ENCODE measurements at places on chromosomes 5 and 9.
A peak's percentile ranks its signal among the peaks of the same experiment; 100 is the strongest.

GRCh38 chr9:101014566-101014965, 14.0 kb upstream of the PLPPR1 start:
- no peak for DNase-seq

DNA sequence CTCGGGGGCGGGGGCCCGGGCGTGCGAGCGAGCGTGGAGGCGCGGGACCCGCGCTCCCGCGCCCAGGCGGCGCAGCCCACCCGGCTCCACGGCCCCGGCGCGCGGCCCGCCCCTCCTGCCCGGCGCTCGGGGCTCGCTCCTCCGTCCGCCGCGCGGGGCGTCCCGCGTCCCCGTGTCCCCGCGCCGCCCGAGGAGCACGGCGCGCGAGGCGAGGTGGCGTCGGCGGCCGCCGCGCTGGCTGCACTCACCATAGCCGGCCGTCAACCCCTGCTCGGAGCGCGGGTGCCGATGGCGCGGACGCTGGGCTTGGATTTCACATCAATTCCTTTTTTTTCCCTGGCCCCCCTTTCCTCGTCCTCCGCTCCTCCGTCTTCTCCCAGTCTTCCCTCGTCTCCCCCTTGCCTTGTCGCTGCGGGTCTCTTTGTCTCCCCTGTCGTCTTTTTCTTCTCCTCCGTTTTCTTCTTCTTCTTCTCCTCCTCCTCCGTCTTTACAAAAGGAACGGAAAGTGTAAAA, 494 bp downstream of the PTCH1 start:
- peak; percentile 25 for DNase-seq

DNA sequence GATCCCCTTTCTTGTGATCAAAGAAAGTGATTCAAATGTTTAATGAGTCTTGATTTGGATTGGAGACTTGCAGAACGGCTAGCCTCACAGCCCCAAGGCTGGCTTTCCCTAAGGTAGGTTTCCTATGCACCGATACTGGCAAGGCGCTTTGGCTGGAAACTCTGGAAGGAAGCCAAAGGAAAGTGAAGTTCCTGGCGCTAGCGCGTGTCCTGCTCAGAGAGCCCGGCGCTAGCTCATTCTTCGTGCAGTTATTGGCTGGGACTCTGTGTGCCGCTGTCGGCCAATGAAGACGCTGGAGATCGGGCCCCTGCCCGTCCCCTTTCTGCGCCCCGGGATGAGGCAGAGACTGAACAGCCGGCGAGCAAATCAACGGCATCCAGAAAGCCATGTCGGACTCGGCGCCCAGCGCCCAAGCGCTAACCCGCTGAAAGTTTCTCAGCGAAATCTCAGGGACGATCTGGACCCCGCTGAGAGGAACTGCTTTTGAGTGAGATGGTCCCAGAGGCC, at the start of gene PCDHGC3:
PCDHGC3 (plus strand) TSS at position 342 of the 507 bp plus-strand sequence; CDS start at position 493, 151 bp downstream.
- DNase-seq: peak; percentile 78

DNA sequence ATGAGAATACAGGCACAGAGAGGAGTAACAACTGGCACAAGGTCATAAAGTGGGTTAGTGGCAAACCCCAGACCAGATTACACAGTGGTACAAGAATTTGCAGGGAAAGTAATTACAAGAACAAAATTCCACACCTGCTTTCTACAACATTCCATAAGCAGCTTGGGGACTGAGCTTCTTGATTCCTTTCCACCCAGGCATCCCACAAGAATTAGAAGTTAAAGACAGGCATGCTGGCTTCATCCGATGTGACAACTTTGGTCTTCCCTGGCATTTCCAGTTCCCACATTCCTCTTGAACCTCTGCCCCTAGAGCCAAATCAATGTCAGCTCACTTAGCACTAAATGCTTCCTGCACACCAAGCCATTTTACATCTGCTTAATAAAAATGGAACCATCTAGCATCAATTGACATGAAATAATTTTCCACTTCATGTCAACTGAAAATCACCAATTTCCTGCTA, 435.8 kb upstream of the PAPPA start:
- DNase-seq: no peak

DNA sequence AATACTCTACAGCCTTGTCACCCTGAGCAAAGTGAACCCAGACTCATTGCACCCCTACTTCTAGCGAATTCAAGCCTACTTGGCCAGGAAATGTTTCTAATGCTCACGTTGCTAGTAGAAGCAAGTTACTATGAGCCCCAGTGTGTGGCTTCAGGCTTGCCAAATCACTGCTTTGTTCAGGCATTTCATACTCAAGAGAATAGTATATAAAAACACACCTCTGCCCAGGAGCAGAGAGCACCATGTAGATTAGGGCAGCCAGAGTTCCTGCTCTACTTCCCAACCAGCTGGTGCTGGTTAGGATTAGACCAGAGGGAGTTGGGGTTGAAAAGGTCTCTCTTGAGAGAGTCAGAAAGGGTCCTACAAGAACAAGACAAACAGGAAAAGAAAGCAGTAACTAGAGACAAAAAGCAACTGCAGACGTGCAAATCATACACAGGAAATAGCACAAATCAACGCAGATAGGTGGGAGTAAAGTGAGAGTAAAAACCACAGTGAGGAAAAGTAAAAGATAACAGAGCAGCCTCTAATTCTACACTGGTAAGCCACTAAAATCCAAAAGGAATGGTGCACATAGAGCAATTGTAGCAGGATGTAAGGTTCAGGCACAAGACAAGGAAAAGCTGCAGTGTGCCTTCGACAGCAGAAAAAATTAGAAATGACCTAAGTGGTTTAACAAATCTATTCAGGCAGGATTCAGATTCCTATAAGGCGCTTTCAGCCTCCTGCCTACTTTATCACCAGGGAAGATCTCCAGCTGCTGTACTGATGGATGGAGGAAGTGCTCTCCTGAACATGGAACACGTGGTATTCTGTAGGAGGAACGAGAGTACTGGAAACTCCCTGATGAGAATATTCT, 49.6 kb upstream of the KIF2A start:
- DNase-seq: no peak

GRCh38 chr5:72134226-72134899, 27.1 kb downstream of the MAP1B start:
- no peak for DNase-seq

DNA sequence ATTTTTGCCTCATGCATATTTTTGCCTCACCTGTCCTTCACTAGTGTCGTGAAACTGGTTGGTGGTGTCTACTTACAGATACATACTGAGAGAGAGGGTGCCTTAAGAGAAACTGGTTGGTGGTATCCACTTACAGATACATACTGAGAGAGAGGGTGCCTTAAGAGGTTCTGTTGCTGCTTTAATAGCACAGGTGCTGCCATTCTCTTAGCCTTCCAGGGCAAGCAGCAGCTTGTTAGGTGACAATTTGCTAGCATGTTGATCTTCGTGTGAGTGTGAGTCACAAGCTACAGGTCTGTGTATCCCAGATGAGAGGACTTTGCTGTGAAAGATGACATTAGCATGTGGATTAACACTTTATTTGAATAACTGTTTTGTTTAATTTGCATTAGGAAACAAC, 1.4 kb downstream of the PTTG1 start:
- no peak for DNase-seq

GRCh38 chr9:2726650-2727340, 9.5 kb downstream of the KCNV2 start:
- no peak for DNase-seq

DNA sequence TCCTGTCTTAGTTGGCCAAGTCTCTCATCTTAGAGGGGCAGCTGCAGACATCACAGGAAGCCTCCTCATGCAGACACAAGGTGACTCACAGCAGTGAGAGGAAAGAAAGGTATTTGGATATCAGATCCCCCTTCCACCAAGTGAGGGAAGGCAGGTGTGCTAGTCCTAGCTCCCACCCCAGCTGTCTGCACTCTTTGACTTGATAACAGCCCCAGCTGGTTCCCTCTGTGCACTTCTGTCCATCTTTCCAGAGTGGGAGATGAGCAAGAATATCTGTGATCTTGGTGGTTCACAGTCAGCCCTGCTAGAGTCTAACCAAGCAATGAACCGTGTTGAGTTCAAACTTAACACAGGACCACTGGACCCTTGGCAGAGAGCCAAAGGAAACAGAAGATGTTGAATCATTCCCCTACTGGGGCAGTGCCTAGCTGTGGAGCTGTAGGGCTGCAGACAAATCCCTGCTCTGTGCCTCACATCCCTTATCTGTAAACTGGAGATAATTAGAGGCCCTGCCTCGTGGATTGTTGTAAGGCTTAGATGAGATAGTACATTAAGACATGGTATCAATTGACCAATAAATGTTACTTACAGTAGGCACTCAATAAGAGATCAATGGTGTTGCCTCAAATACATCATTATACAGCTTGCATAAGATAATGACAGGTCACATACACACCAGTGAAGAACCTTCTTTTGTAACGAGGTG, 39.1 kb downstream of the SH3RF2 start:
- no peak for DNase-seq

DNA sequence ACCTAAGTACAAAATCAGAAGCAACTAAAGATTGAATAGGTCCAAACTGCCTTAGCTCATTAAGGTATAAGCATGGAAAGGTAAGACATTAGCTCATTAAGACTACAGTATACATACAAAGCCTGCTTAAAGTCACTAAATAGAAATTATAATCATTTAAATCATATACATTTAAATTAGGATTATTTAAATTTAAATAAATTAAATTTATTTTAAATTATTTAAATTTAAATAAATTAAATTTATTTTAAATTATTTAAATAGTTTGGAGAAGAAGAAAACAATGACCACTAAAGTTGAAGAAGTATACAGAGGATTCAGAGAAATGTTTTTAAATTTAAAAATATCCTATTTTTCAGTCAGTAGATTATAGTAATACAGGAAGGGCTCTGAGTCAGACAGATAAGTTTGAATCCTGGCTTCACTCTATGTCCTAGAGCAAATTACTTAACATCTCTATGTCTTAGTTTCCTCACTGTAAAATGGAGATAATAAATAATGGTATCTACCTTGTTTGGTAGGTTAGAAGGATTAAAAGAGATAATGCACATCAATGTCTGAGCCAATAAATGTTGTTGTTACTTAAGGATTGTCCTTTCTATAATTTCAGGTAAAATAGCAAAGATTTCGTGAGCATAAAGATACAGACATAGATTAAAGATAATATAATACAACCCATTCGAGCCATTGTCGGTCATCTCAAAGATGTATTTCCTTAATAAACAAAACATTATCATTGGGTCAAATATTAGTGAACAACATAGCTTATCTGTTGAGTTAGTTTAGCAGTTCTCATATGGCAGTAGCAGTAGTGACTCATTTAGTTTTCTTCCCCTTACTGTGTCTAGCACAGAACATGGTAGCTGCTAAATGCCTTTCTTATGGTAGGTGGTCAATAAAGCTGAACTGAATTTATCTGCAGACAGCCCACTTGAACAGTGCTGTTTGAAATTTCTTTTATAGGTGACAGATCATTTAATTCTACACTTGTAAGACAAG, 100.6 kb downstream of the KIAA0825 start:
- DNase-seq: no peak

DNA sequence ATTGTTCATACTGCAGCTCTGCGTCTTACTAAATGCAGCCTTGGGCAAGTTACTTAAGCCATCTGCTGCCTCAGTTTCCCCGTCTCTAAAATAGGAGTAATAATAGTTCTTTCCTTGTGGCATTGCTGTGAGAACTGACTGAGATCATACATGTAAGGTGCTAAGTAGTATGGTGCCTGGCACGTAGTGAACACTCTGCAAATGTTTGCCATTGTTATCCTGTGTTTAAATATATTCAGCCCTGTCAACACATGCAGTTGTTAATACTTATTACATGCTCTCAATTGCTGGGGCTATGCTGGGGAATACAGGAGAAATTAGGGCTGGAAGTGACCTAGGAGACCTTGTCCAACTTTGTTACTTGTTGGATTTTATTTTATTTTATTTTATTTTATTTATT, 105.2 kb upstream of the RAI14 start:
- DNase-seq: no peak

GRCh38 chr9:112315331-112316257, 17.8 kb downstream of the PTBP3 start:
- no peak for DNase-seq

- peak; percentile 47 for DNase-seq
These were observed 70.5 kb downstream of the MLLT3 start for GRCh38 chr9:20551835-20552234.

- no peak for DNase-seq
These were observed 27.5 kb upstream of the FCN2 start for GRCh38 chr9:134852906-134853654.

- no peak for DNase-seq
These were observed 179.6 kb upstream of the PITX1 start for GRCh38 chr5:135213466-135214239.

DNA sequence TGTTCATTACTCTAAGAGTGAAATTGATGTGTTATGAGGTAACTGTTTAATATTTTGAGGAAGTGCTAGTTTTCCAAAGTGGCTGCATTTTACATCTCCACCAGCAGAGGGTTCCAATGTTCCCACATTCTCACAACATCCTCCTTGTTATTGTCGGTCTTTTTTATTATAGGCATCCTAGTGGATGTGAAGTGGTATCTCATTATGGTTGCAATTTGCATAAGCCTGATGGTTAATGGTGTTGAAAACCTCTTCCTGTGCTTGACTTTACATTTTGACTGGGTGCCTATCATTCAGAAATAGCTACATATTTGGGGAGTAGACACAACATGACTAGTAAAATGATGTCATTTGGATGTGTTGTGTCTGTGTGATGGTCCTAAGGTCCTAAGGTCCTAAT, 143.6 kb downstream of the MRPS30 start:
- peak; percentile 7 for DNase-seq

DNA sequence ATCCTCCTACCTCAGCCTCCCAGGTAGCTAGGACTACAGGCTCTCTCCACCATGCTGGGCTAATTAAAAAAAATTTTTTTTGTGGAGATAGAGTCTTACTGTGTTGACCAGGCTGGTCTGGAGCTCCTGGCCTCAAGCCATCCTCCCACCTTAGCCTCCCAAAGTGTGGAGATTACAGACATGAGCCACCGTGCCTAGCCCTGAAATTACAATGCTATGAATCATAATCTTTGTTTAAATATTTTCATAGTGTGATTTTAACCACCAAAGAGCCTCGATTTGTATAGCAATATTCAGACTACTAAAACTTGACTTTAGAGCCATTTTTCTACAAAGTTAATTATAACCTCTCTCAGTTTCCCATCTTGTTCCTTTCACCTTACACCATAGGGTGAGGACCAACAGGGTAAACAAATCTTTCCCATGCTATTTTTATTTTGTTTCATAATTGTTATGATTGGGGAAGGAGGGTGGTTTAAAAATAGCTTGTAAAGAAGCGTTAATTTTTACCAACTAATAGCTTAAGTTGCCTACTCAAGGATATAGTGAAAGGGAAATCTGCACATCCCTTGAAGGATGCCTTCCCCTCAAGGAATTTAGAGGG, 32.7 kb downstream of the UBE2D2 start:
- DNase-seq: no peak

DNA sequence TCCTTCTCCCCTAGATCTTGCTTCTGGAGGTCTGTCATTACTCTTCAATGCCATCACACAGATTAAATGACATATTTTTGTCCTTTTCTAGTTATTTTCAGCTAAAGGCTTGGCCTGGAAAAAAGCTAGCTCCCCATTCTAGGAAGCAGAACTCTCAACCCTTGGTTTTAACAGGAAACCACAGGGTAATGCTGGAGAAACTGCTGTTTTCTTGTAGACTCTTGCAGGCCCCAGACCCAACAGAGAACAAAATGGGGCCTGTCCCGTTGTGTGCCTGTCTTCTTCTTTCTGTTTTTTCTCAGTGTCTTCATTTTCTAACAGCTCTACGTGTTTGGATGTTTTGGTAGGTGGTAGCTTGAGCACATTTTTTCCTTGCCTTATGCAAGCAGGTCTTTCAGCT, 21.5 kb downstream of the DCANP1 start:
- no peak for DNase-seq
